Immature natural killer cell (primary cell): ENCODE measurements at places on chromosomes 11 and 22. TPM values are rescaled to one million over a fixed set of nuclear protein-coding genes. Genes with fewer than 3 reads are reported as not detected.
A peak's percentile ranks its signal among the peaks of the same experiment; 100 is the strongest.

TTC28 gene
- polyA plus RNA-seq = 0.65 TPM

DNA sequence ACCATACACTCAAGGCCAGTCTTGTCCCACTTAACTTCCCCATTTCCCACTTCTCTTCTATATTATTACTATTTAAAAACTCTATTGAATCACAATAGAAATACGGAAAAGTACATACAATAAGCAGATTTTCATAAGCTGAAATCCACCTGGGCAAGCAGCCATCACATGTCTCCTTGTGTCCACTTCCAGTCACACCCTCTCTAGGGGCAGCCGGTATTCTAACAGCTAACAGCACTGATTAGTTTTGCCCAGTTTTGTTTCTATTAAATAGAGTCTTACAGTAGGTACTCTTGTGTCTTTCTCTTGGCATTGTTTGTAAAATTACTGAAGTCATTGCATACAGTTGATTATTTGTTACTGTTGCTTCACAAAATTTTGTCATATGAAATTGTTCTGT lies 37.8 kb downstream of the PPP6R3 start:
- DNase-seq = no peak

- DNase-seq = no peak
These were observed 50.0 kb upstream of the CCDC89 start for GRCh38 chr11:85735876-85736460.

DNA sequence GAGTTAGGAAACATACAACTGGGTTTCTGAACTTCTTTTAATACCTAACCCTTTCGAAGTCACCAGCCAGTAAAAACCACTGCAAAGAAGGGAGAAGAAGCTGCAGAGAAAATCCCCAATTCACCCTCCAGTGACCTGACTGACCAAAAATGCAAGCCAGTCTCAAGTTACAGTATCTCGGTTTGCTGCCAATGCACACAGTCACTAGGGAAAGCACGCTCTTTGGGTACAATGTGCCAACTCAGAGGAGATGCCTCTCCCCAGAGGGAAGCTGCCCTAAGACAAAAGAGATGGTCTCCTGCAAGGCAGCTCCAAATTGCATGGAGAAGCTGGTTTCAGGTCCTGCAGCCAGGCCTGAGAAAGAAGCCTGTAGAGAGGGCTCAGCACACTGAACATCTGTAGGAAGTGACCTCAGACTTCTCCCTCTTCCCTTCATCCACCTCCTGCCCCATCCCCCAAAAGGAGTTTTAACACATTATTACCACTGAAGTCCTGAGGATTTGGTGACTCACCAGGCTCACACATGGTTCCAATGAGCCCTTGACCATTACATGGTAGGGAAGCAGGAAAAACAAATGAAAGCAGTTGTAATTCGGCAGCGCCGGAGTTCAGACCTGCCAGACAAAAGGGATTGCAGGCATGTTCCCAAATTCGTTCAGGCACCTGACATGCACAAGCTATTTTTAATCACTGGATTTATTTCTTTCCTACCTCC lies 90.1 kb downstream of the ETS1 start:
- no peak for DNase-seq

P2RX6 gene
- not detected for polyA plus RNA-seq

DNA sequence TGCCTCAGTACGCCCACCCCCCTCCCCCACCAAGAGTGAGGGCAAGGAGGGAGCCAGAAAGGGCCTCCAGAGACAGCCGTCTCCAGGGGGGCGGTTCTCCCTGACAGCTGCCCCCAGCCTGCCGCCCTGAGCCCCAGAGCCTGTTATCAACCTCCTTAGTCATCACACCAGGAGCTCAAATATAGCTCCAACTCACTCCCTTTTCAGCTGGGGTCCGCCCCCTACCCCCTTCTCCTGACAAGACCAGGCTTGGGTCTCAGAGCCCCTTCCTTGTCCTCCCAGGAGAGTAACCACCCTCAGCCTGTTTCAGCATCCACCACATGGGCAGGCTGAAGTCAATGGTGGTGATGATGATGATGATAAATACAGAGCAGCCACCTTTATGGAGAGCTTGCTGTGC lies 2.5 kb upstream of the INPP5J start:
- DNase-seq = no peak

DNA sequence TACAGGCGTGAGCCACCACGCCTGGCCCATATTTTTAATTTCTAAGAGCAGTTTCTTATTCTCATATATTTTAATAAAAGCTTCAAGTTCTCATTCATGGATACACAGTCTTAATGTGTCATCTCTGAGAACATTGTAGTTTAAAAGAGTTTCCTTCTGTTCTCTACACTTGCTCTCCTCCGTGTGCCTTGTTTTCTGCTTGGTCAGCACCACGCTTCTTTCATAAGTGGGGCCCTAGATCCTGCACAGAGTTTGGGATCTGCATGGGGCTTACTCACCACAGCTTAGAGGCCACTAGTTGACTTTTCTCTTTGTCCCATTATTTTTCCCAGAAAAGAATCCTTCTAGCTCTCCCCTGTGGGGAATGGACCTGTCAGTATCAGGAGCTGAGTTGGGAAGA lies 58.8 kb downstream of the PPP6R2 start:
- no peak for DNase-seq

GRCh38 chr11:67269401-67270255 lies 3.4 kb downstream of the GRK2 start:
- peak; percentile 83 for DNase-seq

- no peak for DNase-seq
These were observed 369.6 kb upstream of the CADM1 start for GRCh38 chr11:115873813-115874212.

GRCh38 chr11:110185121-110185591 lies 92.0 kb downstream of the ZC3H12C start:
- no peak for DNase-seq

- DNase-seq = no peak
These were observed 155.6 kb upstream of the NCAM1 start for GRCh38 chr11:112805658-112806057.
